Lower lobe of right lung (tissue), 2 donors: ENCODE measurements at places on chromosomes 16 and 17.

DNA sequence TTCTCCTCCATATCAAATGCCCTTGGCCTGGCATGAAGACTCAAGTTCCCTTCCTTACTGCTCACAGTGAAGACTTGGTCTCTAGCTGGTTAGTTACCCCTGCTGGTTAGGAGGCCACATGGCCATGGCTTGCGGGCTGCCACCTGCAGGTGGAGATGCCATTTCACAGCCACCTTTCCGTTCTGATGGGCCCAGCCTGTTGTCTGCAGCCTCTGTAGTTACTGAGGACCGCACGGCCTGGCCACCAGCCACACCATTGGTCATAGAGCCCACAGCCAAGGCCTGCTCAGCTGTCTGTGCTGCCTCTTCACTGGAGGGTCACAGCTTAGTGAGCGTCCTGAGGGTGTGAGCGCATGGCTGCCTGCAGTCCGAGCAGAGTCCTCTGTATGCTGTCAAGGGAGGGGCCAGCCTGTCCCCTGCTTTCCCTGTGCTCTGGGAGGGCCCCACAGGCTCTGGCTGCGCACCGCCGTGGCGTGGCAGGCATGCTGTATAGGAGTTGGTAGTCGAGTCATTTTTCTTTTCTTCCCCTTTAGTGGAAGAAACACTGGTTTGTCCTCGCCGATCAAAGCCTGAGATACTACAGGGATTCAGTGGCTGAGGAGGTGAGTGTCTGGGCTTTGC is 59.2 kb downstream of the PLD6 start:
- no peak for DNase-seq

- DNase-seq, result no peak
Measured at GRCh38 chr16:67489401-67490083, 6.2 kb upstream of the AGRP start.

GRCh38 chr16:11757671-11758545 is 15.3 kb upstream of the TXNDC11 start:
- DNase-seq, result no peak

- no peak for DNase-seq
Measured at GRCh38 chr17:37084372-37084771, 135.6 kb downstream of the AATF start.

GRCh38 chr16:27586711-27587110 is 36.8 kb downstream of the KATNIP start:
- DNase-seq, result no peak

GRCh38 chr17:49681106-49681979 is 3.4 kb upstream of the SPOP start:
- DNase-seq, result no peak

DNA sequence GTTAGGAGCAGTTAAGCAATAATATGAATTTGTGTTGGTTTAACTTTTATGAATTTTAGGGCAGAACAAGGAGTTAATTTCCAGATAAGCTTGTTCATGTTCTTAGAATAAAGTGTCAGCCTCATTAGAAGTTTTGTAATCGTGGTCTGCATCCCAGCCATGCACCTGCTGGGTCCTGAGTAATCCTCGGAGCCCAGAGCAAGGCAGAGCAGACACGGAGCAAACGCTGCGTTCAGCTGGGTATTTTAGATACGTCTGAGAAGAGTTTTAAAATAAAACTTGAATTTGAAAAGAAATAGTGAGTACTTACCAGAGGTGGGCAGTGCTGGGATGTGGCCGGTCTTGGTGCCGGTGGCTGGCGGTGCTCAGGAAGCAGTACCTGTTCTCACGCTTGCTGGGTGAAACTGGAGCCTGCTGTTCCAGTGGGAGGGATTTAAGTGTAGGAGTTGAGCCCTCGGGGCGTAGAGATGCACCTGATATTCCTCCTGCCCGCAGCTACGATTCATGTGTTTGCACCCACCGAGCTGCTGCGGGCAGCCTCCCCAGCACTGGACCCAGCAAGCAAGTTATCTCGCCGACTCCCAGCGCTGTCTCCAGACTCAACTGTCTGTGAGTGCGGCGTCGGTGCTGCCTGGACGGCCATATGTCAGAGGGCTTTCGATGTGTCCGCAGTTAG is at the start of gene ZNF750:
Gene ZNF750 (minus strand): TSS at position 406 of the 676 bp plus-strand sequence. CDS start 7,568 bp downstream, outside the sequence.
- DNase-seq, result no peak

GRCh38 chr16:50038286-50038685 is 13.3 kb downstream of the CNEP1R1 start:
- no peak for DNase-seq

DNA sequence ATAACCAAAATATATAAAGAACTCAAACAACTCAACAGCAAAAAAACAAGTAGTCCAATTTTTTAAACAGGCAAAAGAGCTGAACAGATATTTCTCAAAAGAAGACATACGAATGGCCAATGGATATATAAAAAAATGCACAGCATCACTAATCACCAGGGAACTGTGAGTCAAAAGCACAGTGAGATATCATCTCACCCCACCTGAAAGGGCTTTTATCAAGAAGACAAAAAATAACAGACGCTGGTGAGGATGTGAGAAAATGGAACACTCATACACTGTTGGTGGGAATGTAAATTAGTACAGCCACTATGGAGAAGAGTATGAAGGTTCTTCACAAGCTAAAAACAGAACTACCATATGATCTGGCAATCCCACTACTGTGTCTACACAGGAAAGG is 7.4 kb downstream of the XYLT1 start:
- no peak for DNase-seq

GRCh38 chr16:160691-161190 is 5.0 kb upstream of the HBM start:
- DNase-seq, result no peak

DNA sequence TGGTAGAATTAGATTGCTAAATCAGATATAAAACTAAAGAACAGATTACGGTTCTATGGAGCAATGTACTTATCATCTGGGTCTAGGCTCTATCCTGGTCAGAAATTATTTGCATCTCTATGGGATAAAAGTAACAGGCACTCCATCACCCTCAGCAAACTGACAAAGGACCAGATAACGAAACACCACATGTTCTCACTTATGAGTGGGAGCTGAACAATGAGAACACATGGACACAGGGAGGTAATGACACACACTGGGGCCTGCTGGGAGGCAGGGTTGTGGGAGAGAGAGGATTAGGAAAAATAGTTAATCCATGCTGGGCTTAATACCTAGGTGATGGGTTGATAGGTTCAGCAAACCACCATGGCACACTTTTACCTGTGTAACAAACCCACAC is 61.9 kb downstream of the MPHOSPH6 start:
- DNase-seq, result no peak

DNA sequence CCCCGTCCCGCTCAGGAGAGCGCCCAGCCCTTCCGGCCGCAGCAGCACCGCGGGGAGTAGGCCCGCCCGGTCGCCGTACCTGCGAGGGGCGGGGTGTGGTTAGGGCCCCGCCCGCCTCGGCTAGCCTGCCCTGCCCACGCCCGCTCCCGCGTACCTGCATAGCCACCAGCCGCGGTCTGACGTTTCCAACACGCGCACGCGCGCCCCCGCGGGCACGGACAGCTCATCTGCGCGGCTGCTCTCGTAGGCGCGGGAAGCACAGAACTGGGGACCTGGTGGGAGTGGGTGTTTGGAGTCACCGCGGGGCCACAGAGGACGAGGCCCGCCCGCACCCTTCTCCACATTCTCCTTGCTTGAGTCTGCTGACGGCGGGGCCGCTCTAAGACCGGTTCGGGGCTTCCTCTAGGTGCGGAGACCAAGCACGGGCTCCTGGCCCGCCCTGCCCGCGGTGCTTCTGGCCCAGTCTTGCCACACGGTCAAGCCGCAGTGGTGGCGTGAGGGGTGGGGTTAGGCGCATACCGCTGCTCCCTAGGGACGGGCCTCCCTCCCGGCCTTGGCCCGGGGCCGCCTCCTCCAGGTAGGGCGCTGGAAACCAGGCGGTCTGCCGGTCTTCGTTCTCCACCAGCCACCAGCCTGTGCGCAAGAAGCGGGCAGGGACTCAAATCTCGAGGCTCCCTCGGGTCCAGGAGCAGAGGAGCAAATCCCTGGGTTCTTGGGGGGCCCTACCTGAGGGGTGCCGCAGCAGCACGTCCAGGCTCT is 1.8 kb downstream of the NOXO1 start:
- peak; percentile 92 for DNase-seq

DNA sequence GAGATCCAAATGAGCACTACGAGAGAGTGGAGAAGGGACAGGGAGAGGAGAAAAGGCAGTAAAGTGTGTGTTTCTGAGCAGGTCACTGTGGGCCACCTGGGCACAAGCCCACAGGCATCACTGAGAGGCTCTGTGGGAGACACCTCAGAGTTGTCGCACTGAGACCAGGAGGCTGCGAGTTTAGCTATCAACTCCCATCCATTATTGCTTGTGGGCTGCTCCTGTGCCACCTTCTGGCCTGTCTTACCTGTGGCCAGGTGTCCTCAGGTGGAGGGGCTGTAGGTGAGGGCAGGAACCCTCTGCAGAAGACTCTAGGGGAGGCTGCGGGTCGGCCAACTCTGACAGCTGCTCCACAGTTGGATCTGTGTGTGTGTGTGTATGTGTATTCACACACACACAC is 2.5 kb upstream of the PRR29 start:
- DNase-seq, result peak; percentile 28

DNA sequence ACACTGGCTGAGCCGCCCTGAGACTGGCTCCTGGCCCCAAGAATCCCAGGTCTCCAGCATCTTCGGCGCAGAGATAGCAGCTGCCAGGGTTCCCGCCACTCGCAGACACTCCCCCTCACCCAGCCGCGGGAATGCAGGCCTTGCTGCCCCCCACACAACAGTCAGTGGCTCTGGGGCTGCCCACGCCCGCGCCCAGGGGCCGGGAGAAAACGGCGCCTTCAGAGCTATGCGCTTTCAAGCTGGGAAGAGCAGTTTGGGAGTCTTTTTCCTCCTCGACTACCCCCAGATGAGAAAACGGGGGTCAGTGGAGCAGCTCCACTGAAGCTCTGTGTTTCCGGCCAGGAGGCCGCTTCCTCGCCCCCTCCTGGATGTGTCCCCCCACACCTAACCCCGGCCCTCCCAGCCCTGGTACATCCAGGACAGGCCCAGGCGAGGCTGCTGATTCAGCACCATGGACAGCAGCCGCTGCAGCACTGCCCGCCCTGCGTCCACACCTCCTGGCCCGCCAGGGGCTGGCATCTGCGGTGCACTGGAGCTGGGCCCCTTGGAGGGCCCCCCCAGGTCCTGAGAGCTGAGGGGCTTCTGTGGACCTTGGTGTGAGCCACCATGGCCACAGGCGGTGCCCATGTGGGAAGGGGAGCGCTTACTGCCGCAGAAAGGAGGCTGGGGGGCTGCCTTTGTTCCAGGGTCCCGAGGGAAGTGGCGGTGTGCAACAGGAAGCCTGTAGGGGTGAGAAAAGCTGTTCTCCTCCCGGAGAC is 35.7 kb downstream of the CACNA1H start:
- DNase-seq, result peak; percentile 62

DNA sequence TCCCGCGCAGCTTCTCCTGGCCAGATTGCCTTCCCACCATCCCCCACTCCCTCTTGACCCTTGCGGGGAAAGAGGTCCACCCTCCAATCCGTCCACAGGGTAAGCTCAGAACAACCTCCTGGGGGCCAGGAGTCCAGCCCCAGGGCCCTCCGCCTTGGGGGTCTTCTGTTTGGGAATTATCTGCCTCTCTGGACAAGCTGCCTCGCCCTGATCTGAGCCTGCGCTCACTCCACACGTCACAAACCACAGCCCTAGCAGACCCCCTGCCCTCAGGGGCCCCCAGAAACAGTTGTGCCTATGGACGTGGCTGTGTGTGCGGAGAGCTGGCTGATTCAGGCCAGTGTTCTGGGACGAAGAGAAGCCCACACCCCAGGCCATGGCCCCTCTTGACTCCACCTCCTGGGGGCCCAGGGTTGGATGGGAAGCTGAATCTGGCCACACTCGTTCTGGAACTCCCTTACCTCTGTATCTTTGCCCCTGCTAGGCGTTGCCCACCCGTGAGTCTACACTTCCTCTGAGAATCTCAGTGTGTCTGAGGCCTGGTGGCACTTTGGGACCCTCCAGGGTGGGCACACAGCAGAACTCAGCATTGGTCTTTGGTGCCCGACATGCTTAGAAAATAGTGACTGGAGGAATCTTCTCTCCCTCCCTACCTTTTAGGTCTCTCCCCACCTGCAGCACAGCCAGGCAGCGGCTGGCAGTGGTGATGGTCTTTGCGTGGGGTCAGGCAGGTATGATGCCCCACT is 119.9 kb upstream of the SMURF2 start:
- DNase-seq, result no peak

- DNase-seq, result no peak
Measured at GRCh38 chr17:1896243-1897104, 66.7 kb downstream of the RPA1 start.

DNA sequence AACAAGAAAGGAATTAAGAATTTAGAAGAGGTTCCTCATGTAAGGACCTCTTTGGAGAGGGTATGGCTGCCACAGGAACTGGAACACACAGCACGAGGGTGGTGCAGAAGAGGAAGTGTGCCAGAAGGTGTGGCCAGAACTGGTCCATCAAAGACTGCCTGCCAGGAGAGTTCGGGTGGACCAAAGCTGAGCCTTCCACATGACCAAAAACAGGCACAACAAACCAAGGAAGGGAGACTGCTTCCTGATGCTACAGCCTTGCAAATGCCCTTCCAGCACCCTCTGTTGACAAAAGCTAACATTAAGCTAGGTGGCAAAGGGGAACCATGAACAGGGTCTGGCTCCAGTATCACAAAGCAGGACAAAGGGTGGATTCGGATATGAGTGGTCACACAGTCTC is 125.8 kb upstream of the TMEM97 start:
- DNase-seq, result peak; percentile 70

GRCh38 chr16:85653290-85653891 is 35.4 kb downstream of the GINS2 start:
- no peak for DNase-seq

DNA sequence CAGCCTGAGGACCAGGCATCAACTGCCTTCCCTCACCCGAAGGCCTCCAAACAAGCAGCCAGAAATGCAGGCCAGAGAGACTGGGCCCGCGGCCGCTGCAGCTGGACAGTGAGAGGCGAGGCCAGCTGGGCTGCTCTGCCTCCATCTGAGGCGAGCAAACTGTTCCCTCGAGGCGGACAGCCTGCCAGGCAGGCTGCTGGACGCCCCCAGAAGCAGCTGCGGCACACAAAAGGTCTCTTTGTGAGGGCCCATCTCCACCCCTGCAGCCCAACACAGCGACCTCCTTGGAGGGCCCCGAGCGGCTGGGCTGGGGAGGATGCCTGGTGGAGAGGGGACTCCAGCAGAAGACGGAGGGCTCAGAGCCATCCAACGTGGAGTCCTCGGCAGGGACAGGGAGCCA is 4.7 kb downstream of the CORO7 start:
- peak; percentile 53 for DNase-seq

GRCh38 chr17:13055131-13055530 is 37.3 kb upstream of the ELAC2 start:
- no peak for DNase-seq

DNA sequence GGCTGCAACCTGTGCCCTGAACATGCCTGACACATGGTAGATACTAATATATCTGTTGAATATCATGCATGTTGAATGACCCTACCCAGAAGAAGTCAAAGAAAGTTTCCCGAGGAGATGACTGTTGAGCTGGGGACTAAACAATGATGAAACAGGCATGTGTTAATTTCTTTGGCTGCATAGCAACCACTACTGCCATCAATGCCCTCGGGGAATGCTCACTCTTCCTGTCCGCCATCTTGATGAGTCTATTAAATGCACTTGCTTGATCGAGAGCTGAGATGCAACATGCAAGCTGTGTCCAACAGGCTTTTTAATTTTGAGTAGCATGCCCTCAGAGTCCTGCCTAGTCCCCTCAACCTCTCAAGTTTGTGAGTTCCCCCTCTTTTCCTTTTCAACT is 31.3 kb downstream of the GRIN2A start:
- no peak for DNase-seq

GRCh38 chr16:79316004-79316458 is 284.5 kb downstream of the MAF start:
- DNase-seq, result no peak
